ENCODE measurements at places on chromosomes 6 and 20. TPM values are rescaled to one million over a fixed set of nuclear protein-coding genes. Genes with fewer than 3 reads are reported as not detected.

KIF25 gene
- not detected for total RNA-seq

GJA1 gene
- 642 TPM for total RNA-seq

GRIK2 gene
- 0.19 TPM for total RNA-seq

TCF21 gene
- total RNA-seq: 2.1 TPM

TAP2 gene
- total RNA-seq: 21.3 TPM

Data from aortic smooth muscle cell (primary cell).